ENCODE measurements at places on chromosomes 13 and 19.

- no peak for DNase-seq
Measured at GRCh38 chr19:11199517-11199916, 2.2 kb upstream of the KANK2 start.

DNA sequence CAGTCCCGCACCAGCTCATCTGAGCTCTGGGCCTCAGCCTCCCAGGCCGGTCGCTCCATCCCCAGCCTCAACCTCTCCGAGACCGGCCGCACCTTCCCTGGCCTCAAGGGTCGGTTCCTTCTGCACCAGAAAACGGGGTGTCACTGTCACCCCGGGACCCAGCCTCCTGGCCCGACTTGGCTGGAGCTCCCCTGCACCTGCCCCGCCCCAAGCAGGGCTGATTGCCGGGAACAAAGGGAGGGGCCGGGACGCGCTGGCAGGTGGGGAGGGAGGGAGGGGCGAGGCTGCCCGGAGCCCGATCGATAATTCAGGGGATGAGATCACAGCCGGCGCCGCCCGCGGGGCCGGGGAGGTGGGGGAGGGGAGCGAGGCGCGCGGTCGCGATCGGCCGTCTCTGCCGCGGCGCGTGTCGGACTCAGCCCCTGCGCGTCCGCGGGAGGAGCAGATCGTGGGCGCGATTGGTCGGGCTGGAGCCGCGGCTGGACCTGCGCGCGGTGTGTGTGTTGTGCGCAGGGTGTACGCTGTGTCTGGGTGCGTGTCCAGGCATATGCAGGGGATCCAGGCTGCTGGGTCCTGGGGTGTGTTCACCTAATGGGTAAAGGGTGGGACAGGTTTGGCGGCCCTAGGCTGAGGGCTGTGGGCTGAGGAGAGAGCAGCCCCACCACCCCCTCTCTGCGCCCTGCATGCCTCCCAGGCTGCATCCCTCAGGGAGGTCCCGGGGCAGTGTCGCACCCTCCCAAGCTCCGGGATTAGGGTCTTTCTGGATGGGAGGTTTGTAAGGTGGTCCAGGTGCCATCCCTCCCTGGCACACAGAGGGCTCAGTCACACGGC lies 1.1 kb upstream of the SHC2 start:
- DNase-seq, result no peak

GRCh38 chr13:38872693-38873092 lies 117.9 kb downstream of the STOML3 start:
- peak; percentile 72 for DNase-seq

DNA sequence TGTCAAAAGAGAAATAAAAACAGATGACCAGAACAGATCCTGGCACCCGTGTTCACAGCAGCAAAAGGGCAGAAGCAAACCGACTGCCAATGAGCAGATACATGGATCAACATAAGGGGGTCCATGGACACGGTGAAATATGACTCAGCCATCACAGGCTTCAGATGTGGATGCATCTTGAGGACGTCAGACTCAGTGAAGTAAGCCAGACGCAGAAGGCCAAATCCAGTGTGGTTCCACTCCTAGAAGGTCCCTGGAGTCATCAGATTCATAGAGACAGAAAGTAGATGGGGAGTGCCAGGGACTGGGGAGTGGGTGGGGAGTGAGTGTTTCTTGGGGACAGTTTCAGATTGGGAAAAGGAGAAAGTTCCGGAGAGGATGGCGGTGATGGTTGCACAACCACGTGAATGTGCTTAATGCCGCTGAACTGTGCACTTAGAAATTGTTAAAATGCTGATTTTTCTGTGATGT lies 28.8 kb upstream of the SEMA6B start:
- no peak for DNase-seq

GRCh38 chr13:75558145-75558840 lies 8.7 kb downstream of the UCHL3 start:
- no peak for DNase-seq

DNA sequence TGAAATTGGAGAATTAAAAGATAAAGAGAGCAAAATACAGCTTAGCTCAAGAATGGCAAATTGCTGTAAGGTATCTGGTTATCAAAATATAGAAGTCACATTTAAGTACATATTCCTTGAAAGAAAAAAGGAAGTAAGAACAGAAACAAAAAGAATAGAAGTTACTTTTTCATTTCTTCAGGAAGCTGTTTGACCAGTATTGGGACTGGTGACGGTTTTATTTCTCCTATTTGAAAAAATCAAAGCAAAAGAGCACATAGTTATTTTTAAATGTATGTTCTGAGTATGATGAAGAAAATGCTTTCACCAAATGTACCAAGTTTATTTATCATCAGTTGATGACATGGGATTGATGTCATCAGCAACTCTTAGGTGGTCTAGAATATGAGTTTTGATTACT lies 83.1 kb upstream of the OXGR1 start:
- no peak for DNase-seq

All from pons (tissue), 1 donor.